ENCODE measurements at places on chromosomes 13 and 19.

DNA sequence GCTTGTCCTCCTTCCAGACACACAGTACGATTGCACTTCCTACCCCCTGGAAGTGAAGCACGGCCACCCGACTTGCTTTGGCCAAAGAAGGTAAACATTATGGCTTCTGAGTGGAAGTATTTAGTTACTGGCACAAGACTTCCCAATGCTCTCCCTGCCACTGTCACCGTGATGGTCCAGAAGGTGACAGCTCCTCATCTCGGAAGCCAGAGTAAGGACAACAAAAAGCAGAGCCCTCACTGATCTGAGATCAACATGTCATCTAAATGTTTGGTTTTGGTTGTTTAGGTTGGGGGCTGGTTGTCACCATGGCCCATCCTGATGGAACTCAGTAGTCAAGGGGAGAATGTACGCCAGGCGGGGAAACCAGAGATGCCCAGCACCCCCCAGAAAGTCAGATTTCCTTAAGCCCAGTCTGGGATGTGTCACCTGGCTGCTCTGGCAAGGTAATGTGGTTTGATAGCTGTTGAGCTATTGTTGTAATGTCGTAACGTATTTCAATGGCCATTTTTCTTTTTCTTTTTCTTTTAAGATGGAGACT lies 170.1 kb upstream of the ZNF536 start:
- no peak for DNase-seq

- no peak for DNase-seq
Measured at GRCh38 chr19:31678421-31678820, 329.2 kb upstream of the TSHZ3 start.

GRCh38 chr19:44747739-44748425 lies 626 bp upstream of the BCL3 start:
- no peak for DNase-seq

GRCh38 chr13:44124352-44124751 lies 244.6 kb downstream of the LACC1 start:
- no peak for DNase-seq

- no peak for DNase-seq
Measured at GRCh38 chr13:23354520-23354919, 79.0 kb downstream of the SACS start.

GRCh38 chr13:81596224-81596753 lies 1255.4 kb upstream of the SPRY2 start:
- DNase-seq: no peak

- DNase-seq: peak; percentile 69
Measured at GRCh38 chr19:51473009-51473707, 5.2 kb upstream of the CEACAM18 start.

DNA sequence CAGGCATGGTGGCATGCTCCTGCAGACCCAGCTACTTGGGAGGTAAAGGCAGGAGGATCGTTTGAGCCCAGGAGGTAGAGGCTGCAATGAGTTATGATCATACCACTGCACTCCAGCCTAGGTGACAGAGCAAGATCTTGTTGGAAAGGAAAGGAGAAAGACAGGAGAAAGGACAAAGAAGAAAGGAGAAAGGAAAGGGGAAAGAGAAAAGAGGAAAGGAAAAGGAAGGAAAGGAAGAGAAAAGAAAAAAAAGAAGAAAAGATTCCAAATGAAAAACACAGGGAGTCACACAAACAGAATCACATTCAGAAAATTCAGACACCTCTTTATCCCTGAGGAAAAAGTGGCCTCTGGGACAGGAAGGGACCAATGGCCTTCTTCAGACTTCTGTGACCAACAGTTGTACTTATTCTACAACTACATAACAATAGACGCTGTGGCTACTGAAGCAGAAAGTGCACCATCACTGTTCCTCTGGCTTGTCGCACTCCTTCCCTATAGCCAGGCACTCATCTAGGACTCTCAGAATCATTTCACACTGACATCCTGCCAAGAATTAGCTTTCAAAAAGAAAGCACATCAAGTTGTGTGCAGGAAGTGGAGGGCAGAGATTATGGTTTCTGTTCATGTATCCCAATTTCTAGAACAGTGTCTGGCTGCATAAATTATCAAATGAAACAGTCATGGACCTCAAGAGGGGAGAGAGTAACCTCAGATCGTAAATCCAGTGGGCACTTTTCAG lies 5.9 kb downstream of the MTMR6 start:
- no peak for DNase-seq

DNA sequence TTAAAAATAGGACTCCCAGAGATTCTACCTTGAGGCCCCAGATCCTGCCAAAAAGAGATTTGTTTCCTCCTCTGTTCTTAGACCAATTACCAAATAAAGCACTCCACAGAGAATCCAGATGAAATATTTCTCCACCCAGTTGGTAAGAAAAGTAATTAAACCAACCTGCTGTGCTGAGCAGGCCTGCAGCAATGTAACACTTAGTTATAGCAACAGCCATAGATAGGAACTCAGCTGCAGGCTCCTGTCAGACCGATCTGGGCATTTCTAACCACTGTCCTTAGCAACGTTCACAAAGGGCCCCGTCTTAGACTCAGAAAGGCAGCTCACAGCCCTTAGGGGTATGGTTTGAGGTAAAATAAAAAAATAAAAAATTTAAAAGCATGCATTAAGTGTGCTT lies 271.1 kb downstream of the KCNRG start:
- no peak for DNase-seq

- DNase-seq: no peak
Measured at GRCh38 chr13:34959489-34959888, 17.4 kb downstream of the NBEA start.

DNA sequence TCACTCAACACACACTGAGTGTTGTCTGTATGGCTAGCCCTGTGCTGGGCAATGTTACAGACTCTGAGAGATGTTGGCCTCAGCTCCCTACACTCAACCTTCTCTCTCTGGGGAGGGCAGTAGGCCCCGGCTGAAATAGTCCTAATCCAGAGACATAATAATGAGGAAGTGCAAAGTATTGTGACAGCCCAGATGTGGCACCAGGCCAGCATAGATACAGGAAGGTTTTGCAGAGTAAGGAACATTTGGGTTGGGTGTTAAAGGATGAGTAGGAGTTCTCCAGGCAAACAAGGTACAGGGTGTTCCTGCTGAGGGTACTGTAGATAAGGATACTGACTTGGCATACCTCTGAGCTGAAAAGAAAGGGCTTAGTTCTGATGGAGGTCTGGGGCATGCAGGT lies 2.4 kb downstream of the LIN7B start:
- DNase-seq: no peak

GRCh38 chr19:15926484-15926883 lies 7.8 kb downstream of the CYP4F11 start:
- DNase-seq: no peak

DNA sequence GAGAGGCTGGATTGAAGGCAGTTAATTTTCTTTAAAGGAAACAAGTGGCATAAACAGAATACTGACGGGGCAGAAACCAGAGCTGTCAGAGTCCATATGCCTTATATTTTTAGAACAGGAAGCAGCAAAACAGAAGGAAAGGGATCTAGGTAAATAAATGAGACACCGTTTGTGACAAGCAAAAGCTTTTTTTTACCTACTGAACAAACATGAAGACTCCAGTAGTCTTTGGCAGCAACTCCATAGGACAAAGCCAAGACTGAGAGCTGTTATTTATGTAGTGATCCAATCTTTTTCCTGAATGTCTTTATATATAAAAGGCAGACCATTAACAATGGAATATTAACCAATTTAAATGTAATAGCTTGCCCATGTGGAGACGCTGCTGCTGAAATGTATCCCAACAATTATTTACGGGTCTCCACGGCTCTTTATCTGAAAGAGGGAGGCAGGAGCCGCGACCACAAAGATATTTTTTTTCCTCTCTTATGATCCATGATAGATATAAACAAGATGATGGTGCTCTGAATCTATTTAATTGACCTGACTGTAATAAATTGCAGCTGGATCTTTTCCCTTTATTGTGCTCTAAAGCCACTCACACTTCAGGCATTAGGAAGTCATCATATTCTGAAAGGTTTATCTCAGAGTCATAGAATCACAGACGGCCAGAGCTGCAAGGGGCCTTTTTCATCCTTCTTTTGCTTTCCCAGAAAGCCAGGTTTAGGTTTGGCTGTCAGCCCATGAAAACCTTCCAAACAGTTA lies 687.8 kb downstream of the EFNB2 start:
- no peak for DNase-seq

GRCh38 chr19:937259-937694 lies 11.4 kb downstream of the ARID3A start:
- DNase-seq: no peak

DNA sequence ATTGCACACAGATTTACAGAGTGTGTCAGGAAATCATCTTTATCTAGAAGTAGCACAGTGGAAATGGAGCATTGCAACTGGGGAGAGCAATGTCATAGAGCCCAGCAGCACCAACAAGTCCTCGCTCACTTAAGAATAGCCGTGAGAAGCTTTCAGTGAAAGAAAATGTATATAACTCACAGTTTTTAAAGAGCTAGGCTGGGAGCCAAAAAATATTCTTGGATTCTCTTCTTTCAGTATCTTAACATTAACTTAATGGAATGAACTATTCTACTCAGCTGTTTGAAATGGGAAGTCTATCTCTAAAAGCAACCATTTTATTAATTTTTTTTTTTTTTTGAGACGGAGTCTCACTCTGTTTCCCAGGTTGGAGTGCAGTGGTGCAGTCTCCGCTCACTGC lies 329.6 kb downstream of the COG6 start:
- no peak for DNase-seq

- peak; percentile 96 for DNase-seq
Measured at GRCh38 chr19:4759388-4760284, 31.9 kb upstream of the FEM1A start.

- no peak for DNase-seq
Measured at GRCh38 chr19:27824108-27824507, 1388.8 kb downstream of the UQCRFS1 start.

DNA sequence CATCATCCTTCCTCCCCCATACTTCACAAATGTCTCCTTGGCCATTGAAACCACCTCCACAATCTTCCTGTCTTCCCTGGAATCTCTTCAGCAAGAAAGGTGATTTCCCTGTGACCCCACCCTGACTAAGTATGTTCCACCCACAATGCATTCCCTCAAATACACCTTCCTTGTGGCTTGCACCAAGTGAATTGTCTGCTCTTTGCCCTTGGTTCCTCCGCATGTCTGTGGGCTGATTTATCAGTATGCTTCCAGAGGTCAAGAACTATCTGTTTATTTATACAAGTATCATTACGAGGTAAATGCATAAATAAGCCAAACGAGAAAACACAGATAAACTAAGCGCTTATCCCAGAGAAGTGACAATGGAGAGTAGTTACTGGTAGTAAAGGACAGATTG lies 45.4 kb upstream of the POMP start:
- no peak for DNase-seq

- DNase-seq: no peak
Measured at GRCh38 chr19:10183926-10184325, 10.8 kb downstream of the DNMT1 start.

- DNase-seq: no peak
Measured at GRCh38 chr19:32566246-32566830, 14.7 kb upstream of the PDCD5 start.

GRCh38 chr13:40344270-40345148 lies 321.9 kb downstream of the FOXO1 start:
- no peak for DNase-seq

DNA sequence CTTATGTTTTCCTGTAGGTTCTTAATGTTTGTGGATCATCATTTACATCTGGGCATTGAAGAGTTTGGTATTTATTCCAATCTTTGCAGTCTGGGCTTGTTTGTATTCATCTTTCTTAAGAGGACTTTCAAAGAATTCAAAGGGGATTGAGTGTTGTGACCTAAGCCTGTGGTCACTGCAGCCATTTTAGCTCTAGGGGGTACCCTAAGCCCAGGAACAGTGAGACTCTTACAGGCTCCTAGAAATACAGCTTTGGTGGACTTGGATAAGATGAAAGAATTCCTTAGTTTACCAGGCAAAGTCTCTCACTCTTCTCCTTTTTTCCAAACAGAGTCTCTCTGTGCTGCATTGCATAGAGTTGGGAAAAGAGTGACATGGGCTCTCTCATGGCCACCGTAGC lies 2539.0 kb upstream of the PCDH20 start:
- DNase-seq: no peak

GRCh38 chr19:55504252-55504603 lies 16.0 kb downstream of the SSC5D start:
- DNase-seq: no peak

DNA sequence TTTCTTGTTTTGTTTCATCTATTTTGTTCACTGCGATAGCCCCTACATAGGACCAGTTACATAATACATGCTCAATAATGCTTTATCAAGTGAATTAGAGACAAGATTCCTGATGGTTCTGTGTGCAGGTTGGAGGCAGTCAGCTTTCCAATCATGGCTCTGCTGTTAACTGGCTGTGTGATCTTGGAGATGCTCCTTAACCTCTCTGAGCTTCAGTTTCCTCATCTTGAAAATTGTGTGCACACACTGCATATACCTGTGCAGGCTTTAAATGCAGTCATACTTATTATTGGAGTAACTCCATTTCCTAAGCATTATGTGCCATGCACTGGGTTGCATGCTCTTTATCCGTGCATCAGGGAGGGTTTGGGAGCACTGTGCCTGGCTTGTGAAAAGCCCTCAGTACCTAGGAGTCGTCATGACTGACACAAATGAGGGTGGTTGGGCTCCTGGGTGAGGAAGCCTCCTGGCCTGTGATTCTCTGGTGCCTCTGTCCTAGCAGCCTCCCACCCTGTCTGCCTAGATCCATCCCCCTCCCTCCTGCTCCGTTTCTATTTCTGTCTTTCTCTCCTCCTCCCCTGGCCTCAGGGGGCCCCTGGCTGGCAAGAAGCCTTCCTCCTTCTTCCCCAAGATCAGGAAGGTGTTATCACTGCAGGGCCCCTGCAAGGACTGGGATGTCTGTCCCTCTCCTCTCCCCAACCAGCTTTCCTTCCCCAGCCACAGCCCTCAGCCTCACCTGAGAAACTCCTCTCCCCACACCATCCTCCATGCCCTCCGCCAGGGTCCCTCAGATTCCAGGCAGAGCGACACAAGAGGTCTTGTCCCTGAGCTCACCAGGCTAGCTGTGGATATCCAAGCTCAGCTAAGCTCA lies 8.7 kb downstream of the IFNL1 start:
- no peak for DNase-seq

DNA sequence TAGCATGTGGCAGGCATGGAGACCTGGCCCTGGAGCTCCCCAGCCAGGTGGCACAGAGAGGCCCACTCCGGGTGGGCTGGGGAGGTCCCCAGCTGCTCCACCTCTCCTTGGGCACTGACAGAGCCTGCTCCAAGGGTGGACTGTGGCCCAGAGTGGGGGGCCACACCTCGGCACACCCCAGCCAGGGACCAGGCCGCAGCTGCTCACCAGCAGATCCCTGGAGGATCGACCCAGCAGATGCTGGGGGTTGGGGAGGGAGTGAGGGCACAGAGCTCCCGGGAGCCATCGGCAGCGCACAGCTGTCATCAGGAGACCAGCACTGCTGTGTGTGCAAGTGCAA lies 72.0 kb upstream of the KCTD15 start:
- DNase-seq: no peak

All from germinal center (tissue), 1 donor.